ENCODE measurements at places on chromosomes 11 and 22.

GRCh38 chr11:104155375-104155774 lies 8.6 kb downstream of the PDGFD start:
- no peak for DNase-seq

DNA sequence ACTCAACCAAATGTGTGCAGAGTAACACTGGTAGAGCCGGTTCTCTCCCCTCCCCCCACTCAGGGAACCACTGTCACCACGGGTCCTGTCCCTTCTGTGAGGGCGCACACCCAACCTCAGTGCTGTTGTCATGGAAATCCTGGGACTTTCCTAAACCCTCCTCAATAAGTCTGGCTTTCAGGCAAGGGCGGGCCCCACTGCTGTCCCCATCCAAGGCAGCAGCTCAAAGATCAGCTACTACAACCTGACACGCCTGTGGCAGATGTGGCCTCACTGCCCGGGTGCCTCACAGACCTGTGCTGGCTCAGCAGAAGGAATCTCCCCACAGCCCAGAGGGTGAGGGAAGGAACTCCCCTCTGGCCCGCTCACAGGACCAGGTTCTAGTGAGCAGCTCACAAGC lies 2.2 kb downstream of the PRODH start:
- DNase-seq, result no peak

DNA sequence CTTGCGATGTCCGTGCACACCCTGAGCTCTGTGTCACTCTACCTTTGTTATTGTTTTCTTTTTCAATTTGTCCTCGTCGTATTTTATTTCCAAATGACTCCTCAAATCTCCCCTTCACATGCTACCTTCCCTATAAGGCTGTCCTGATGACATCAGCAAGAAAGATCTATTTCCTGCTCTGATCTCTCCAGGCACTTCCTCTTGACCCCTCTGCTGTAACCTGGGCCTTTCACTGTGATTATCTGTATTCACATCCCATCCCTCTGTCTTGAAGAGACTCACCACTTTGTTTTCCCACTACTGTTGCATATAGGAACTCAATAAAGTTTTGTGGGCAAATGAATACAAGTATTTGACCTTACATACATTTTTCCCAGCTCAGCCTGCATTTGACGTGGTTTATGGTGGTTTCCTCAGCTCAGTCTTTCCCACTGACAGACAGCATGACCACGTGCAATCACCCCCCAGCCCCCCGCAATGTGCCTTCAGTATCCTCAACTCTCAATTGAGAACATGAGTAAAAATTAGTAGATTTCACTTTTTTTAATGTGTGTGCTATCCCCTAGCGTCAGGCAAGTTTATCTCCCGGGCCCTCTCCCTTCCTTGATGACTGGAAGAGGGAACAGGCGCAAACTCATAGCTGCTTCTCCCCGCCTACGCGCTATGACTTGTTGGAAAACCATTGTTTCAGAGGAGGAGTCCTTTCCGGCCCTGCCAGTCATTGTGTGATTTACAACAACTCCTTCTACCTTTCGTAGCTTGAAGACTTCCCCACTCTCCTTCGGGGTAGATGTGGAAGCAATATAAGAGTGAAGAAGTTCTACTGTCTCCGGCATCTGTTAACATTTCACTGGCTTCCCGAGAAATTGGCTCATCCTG lies 498.5 kb downstream of the NTM start:
- DNase-seq, result no peak

DNA sequence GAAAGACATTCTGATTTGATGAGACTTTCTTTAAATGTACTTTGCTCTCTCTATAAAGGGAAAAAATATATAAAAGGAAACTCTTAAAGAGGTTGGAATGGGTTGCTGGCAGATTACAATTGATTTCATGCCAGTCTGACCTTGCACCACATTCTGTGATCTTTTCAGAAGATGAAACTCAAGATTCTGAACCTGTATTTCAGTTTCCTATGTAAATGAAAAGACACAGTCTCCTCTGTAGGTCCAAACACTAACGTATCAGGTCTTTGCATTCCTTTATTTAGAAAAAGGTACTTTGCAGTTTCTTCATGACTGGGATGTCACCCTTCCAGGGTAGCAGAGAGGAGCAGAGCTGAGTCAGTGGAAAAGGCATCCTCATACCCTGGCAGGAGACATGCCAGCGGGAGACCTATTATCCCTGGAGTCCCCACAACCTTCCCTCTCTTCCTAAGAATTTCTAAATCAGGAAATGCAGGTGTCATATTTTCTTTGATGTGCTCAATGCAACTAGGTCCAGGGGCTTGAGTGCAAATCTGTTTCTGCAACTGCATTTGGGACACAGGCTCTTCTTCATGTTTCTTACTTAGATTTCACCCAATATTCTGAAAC lies 282.6 kb downstream of the CADM1 start:
- DNase-seq, result no peak

DNA sequence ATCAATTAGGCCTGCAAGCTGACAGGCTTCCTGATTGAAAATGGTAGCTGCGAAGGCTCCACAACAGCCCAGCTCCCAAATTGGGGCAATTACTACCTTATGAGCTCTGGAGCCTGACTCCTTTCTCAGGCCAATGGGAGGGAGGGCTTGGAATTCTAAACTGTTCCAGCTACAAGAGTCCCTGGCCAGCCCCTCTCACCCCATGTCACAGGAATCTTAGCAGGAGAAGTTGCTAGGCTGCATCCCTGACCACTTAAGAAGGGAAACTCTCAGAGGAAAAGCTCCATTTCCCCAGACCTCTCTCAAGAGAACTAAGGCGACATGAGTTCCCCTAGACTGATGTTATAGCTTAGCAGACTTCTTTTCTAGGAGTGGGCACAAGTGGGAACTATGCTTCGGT lies 4.9 kb downstream of the LRP4 start:
- no peak for DNase-seq

- no peak for DNase-seq
These were observed 768 bp upstream of the CDKN1C start for GRCh38 chr11:2886191-2886894.

Data from germinal center (tissue), 1 donor.